ENCODE measurements at places on chromosomes 13 and 19.

DNA sequence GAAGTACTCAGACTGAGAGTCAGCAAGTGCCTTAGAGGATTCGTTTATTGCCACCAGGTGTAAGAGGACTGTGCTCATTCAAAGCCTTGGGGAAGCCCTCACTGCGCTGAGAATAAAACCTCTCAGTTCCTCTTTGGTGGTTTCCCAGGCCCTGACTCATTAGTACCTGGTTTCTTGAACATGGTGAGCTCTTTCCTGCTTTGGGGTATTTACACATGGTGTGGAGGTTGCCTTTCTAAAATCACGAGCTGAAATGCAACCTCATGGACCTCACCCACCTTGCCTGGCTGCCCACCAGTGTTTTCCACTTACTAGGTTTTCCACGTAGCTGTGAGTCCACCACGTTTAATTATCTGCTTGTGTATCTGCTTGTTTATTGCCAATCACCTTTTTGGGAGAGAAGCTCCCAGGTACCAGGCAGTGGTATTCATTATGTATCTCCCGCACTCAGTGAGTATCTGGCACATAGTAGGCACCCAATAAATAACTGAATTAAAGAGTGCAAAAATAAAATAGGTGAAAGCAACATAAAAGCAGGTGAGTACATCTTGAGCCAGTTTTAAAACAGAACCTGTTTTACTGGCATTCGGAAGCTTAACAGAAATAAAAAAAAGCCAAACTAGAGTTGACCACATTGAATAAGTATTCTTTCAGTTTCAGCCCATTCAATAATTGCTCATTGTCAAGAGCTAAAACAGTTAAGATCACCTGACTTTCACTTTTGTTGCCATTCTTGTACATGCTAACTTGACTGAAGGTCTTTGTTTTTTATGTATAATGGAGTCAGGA is 533.0 kb downstream of the MYO16 start:
- DNase-seq, result peak; percentile 22

- no peak for DNase-seq
Observed at GRCh38 chr13:26693749-26694463, 66.7 kb downstream of the GPR12 start.

DNA sequence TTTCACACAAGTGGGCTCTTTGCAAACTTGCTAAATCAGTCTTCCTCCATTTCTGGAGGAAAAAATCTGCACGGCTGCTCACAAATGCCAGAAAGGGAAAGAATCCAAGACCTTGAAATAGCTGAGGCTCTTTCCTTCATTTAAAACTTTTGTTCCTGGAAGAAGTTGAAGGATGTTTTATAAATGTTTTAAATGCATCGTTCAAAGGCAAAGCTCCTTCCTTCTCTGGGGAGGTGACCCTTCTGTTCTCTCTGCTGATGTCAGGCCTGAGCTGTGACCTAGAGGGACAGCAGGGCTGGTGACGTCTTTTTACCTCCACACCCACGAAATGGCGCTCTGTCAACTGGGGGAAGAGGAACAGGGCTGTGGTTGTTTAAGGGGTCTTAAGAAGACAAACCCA is 376.4 kb upstream of the ZNF507 start:
- DNase-seq, result no peak

GRCh38 chr13:60335531-60335930 is 61.5 kb upstream of the TDRD3 start:
- peak; percentile 47 for DNase-seq

DNA sequence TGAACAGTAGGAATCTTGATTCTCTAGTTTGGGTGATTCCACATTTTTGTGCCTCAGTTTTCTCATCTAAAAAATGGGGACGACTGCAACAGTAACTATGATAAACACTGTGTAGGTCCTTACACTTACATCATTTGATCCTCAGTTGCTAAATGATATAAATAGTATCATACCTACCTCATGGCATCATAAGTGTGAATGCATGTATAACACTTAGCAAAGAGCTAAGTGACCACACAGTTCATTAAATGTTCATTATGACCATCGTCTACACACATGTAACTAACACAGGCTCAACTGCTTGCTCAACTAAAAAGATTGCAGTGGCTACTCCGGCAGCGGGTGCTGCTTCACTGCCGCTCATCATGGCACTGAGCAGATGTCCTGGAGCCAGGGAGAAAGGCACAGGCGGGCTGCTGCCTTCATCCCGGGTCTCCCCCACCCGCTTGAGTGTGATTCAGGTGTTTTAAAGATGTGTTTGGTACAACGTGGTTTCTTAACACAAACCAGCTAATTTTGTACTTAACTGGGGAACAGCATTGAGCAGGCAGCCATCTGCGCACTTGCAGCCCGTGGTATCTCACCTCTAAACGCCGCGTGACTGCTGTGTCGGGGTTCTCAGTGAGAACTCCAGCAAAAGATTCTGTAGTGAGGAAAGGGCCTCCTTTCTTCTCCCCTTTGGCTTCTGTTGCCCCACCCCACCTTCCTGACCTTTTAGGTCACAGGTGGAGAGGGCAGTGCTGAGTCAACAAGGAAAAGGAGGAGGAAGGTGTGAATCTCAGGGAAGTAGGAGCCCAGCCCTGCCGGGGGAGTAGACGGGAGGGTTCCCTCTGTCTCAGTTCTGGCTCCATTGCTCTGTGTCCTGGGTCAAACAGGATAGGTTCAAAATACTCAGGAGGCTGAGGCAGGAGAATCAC is 11.7 kb upstream of the ACTN4 start:
- DNase-seq, result no peak

DNA sequence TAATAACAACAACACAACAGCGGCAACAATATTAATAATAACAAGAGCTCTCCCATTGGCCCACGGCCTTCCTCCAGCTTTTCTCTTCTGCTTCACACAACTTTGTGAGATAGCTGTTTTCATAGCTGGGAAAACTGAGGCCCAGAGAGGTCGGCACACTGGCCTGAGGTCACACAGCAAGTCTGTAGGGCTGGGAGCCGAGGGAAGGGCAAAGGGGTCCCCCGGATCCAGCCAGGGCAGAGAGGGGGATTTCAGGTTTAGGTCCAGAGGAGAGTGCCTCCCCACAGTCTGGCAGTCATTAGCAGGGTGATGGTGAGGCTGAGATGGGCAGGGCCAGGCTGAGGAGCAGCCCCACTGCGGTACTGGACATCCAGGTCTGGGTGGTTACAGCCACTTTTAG is 9.0 kb upstream of the CADM4 start:
- no peak for DNase-seq

GRCh38 chr19:8501981-8502380 is 459 bp downstream of the PRAM1 start:
- no peak for DNase-seq

- DNase-seq, result no peak
Observed at GRCh38 chr13:73479351-73479750, 420.5 kb downstream of the KLF5 start.

GRCh38 chr13:98026457-98026857 is 73.0 kb downstream of the IPO5 start:
- no peak for DNase-seq

DNA sequence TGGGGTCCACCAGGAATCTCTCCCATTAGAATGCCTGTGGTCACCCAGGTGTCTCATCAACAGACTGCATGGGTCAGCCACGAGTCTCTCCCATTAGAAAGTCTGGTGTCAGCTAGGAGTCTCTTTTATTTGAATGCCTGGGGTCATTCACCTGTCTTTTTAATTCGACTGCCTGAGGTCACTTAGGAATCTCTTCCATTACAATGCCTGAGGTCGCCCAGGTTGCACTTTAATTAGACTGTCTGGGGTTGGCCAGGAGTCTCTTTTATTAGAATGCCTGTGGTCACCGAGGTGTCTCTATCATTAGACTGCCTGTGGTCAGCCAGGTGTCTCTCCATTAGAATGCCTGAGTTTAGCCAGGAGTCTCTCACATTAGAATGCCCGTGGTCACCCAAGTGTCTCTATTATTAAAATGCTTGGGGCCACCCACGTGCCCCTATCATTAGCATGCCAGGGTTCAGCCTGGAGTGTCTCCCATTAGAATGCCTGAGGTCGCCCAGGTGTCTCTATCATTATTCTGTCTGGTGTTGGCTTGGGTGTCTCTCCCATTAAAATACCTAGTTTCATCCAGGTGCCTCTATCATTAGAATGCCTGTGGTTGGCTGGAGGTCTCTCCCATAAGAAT is 1474.3 kb downstream of the UQCRFS1 start:
- DNase-seq, result no peak

DNA sequence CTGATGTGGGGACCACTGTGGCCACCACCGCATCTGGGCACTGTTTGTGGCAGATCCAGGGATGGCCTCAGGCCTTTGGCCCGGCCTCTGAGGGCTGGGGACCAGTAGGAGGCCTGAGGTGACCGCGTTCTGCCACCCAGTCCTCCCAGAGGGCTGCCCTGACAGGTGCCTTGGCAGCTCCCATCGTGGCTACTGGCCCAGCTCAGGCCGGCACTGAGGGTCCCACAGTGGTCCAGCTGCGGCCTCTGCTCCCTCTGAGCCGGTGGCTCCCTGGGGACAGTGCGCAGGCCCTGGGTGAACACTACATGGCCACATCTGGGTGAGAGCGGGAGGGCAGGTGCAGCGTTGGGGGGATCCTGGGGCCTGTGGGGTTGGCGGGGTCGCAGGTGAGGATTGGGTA is 61.9 kb downstream of the KDM4B start:
- no peak for DNase-seq

- DNase-seq, result no peak
Observed at GRCh38 chr13:75825161-75825560, 189.0 kb downstream of the LMO7 start.

DNA sequence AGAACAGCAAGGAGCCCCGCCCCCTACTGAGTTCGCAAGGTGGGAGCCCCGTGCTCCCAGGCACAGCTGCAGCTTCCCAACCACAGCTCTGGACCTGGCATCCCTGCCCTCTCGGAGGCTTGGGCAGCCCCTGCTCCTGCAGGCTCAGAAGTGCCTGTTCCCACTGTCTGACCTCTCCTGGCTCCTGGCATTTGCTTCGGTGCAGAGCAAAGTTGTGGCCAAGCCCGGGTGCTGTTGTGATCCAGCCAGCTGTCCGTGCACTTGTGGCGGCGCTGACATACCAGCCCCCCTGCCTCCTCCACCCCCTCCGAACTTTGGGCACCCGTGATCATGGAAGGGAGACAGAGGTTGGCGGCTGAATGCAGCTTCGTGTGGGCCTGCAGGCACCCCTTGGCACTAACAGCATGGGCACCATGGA is 1386.8 kb downstream of the PCDH9 start:
- DNase-seq, result no peak

DNA sequence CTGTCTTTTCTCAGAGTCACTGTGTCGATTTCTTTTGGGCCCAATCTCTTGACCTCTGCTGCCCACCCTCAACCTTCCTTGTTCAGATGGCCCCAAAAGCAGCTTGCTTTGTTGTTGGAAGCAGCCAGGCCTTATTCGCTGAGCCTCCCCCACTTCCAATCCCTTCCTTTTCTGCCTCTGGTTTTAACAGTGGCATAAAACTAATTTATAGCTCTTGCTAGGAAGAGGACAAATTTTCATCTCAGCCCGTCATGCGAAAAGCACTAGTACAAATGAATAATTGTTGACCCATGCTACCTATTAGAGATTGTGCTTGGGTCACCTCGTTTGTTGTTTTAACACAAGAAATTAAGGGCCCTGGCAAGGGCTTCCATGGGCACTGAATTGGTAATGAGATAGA is 51.1 kb downstream of the SIAH3 start:
- no peak for DNase-seq

GRCh38 chr13:98974053-98974452 is 3.8 kb downstream of the DOCK9 start:
- DNase-seq, result peak; percentile 57

- peak; percentile 34 for DNase-seq
Observed at GRCh38 chr19:17861542-17862402, 2.1 kb downstream of the RPL18A start.

- DNase-seq, result no peak
Observed at GRCh38 chr13:109821103-109821502, 34.7 kb upstream of the IRS2 start.

All from hematopoietic multipotent progenitor cell treated with erythropoietin and hydrocortisone succinate and interleukin-3 and kit ligand, for 6 days (in vitro differentiated cells).